ENCODE measurements at places on chromosomes 12 and 14.
A peak's percentile ranks its signal among the peaks of the same experiment; 100 is the strongest.

DNA sequence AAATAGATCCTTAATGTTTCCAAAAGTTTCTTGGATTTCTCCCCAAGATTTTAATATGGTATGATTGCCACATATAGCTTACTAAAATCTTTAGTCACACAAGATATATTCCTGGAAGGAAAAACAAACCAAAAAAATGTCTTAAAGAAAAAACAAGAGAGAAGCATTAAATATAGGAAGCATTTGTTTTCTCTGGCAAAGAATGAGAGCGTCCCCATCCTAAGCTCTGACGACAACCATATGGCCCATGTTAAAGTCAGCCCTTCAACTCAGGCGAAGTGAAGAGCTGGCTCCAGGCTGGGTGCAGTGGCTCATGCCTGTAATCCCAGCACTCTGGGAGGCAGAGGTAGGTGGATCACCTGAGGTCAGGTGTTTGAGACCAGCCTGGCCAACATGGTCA lies 35.6 kb downstream of the GCH1 start:
- no peak for DNase-seq

GRCh38 chr12:96457191-96457930 lies 32.0 kb upstream of the CFAP54 start:
- DNase-seq: no peak

DNA sequence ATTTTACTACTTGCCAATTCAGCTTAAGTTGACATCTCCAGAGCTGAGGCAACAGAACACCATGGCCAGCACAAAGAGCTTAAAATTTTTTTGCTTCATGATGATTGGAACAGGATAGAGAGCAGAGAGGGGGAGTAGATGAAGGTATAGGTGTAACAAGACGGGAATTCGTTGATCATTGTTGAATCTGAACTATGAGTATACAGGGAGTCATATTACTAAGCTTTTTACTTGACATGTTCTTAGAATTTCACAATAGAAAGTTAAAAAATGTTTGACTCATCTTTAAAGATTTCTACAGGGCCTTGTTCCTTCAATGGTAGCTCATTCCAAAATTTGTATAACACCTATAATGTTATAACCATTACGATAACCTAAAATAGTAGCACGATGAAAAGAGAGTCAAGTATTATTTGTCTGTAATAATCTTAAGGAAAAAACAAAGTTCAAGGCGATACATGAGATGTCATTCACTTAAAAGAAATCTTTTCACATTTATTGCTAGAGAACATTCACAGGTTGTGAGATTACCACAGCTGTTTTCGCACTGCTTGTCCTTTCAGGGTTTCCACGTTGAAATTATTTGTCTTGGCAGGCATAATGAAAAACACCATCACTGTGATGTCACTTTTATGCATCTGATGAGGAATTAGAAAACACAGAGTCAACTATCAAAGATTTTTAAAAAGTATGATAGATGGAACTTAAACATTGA lies 33.9 kb downstream of the SPX start:
- no peak for DNase-seq

DNA sequence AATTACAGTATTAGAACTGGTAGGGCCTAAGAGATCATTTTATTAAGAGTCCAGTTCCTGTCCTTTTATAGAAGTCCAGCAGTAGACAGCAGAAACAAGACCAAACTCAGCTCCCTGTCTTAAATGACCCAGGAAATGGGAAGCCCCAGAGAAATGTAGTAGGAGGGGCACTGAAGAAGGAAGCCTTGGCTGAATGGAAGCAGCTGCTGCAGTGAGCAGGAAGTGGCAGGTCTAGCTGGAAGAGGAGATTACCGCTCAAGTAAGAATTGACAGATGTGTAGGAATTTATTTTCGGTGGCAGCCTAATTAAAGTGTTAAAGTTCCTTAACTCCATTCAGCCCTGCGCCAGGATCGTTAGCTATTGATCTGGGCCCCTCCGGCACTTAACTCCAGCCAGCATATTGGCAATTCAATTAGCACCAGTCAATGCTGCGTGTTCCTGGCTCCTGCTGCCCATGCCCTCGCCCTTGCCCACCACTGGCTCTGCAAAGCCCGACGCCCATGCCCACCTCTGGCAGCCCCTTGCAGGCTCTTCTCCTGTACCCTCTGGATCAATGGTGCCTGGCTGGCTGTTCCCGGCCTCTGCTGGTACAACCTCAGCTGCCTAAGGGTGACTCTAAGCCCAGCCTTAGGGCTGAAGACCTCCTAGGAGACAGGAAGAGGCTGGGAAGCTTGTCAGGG lies 21.1 kb downstream of the ZFHX2 start:
- no peak for DNase-seq

DNA sequence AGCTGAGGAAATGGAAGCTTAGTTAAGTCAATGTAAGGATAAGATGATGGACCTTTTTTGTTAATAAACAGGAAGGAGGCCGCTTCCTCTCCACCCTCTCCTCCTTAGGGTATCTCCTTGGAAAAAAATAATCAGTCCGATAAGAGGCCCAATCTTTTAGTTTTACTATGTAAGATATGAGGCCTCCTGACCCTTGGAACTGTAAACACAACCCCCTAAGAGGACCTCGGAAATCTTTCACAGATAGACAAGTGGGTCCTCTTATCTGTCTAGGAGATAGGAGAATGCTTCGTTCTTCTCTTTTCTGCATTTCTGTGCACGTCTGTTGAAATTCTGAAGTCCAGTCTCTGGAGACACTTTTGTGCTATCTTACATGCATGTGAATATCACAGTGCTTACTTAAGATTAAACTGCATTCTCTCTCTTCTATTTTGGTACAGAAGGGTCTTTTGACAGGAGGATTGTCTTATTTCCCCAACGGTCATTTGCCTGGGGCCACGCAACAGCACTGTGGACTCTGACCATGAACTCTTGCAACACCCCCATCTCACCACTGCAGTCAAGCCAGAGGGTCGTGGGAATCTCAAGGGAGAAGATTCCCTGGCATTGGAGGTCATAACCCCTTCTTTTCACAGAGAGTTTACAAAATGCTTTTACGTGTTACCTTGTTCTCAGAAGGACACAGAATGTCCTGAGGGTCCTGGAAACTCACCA lies 313.0 kb upstream of the RTL1 start:
- peak; percentile 9 for DNase-seq

GRCh38 chr12:57765003-57765697 lies 1.7 kb downstream of the CYP27B1 start:
- peak; percentile 44 for DNase-seq

DNA sequence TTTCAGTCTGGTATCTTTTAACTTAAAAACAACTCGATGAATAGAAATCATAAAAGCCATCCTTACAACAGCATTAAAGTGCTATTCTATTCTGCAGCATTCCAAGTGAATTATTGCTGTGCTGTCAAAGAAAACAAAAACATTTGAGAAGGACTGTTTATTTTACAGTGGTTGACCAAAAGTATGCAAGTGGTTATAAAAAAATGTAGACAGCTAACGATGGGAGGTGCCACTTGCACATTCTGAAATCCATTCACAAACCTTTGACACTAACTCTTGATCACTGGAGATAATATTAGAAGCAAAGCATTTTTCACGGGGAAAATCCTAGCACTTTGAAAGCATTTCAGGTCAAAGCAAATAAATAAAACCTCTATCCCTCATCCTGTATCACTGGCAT lies 55.6 kb downstream of the HMGA2 start:
- DNase-seq: no peak

- peak; percentile 46 for DNase-seq
Measured at GRCh38 chr12:15562263-15562662, 226.9 kb downstream of the EPS8 start.

GRCh38 chr12:6167327-6168280 lies 32.6 kb upstream of the CD9 start:
- no peak for DNase-seq

- DNase-seq: no peak
Measured at GRCh38 chr12:41248391-41248790, 60.3 kb downstream of the PDZRN4 start.

DNA sequence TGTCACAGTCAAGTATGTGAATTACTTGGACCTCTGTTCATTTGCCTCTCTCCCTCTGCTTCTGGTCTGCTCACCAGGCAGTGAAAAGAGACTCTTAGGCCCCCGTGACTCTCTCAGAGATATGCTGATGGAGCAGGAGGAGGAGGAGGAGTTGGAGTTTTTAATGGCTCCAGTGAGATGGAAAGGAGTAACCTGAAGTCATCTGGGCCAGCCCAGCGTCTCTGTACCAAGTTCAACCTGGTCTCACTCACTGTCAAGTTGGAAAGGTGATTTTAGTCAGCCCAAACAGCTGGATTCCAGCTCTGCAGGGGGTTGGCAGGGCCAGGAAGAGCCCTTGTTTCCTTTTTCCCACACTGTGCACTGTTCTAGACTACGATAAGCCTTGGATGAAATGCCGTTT lies 48.6 kb downstream of the SH2B3 start:
- DNase-seq: no peak

- DNase-seq: no peak
Measured at GRCh38 chr12:41100572-41100971, 87.5 kb upstream of the PDZRN4 start.

DNA sequence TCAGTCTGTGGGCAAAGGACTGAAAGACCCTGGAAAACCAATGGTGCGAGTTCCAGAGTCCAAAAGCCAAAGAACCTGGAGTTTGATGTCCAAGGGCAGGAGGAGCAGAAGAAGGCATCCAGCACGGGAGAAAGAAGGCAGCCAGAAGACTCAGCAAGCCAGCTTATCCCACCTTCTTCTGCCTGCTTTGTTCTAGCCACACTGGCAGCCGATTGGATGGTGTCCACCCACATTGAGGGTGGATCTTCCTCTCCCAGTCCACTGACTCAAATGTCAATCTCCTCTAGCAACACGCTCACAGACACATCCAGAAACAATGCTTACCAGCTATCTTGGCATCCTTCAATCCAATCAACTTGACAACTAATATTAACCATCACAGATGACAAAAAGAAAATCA lies 57.2 kb upstream of the CAPRIN2 start:
- no peak for DNase-seq

- DNase-seq: no peak
Measured at GRCh38 chr14:25488961-25489360, 439.0 kb upstream of the STXBP6 start.

DNA sequence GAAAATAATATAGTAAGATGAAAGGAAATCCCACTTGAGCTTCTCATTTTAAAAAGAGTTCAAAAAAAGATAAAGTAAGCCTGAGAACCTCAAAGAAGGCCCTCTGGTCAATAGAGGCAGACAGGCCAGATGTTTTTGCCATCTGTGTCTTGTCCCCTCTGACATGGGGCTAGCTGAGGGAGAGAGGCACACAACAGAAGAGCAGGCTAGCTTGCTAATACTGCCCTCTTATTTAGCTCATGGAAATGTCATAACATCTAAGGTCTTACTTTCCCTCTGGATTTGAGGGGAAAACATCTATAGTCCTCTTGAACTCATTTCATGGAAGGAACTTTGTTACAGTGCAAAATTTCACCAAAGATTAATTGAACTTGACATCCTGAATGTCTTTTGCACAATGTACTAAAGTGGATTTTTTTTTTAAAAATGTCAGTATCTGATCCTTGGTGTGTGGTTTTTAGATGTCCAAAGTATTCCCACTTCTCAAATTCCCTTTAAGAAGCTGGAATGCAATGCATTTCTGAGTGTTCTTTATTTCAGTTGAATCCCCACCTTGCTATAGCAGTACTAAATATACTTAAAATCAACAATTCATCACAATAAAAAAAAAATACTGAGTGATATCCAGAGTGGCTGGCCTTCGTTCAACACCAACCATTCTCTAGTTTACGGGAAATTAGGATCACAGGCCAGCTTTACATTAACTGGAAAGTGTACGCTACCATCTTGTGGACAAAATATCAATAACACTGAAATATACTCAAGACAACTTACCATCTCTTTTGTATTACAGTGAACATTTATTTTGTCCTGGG lies 176.7 kb downstream of the PAH start:
- no peak for DNase-seq

- DNase-seq: peak; percentile 94
Measured at GRCh38 chr14:22561661-22562579, 27.1 kb downstream of the DAD1 start.

- no peak for DNase-seq
Measured at GRCh38 chr14:55514819-55515490, 65.1 kb upstream of the KTN1 start.

- DNase-seq: no peak
Measured at GRCh38 chr14:100394886-100395672, 71.9 kb downstream of the SLC25A47 start.

DNA sequence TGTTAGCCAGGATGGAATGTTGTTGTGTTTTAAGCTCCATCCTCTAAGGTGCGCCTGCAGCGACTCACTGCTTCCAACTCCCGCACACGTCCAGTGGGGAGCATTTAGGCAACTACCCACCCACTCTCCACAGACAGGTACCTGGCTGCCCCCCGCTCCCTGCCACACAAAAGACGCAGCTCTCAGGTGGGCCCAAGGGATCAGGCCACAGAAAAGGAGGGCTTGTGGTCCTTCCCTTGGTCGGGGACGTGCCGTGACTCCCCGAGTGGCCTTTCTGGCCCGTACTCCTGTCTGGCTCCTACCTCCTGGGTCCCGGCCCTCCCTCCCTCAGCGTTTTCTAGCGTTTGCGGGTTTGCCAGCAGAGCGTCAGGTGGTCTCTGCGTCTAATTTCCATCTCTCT lies 16.2 kb downstream of the TEDC1 start:
- DNase-seq: no peak

DNA sequence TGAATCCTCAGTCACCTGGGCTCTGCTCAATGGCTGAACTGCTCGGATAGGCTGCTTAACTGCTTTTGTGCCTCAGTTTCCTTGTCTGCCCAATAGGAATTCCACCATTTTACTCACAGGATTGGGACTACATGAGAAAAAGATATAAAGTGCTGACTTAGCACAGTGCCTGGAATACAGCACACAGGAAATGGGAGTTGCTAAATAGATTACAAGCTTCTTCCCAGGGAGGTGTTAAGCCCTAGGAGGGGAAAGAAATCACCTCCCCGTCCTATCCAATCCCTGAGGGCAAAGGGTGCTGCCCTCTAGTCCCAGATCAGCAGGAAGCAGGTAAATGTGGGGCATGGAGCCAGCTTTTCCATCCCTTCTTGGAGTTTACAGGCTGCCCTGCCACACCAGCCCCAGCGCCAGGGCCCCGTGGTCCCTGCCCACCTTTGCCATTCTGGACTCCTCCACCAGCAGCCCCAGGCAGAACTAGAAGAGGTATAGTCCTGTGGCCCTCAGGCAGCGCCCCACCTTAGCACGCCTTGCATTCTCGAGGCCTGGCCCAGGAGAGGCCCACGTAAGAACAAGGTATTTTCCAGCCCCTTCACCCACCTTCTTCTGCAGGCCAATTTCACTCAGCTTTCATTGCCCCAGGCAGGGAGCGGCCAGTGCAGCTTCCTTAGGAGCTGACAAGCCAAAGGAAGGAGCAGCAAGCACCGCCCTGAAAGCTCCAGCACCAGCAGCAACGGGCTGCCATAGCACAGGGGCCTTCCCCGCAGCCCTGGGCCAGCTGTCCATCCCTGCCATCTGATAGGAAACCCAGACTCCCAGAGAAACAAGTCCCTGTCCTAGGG lies 28.8 kb upstream of the RPLP0 start:
- DNase-seq: no peak

DNA sequence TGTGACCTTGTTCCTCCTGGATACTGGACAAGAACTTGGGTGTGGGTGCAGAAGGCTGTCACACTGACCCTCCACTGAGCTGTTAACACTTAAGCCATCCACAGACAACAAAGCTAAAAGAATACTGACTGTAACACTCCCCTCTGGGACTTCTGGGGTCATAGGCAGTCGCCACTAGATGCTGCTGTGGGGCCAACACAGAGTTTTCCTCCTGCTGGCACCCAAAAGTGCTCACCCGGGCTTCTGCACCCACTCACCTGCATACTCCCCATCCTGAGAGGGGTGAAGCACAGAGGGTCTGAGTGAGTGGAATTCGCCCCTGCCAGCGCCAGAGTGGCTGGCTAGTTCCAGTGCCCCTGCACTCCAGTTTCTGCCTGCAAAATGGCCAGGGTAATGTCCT lies 422.4 kb upstream of the LMO3 start:
- DNase-seq: no peak

GRCh38 chr14:44370727-44371126 lies 136.4 kb downstream of the FSCB start:
- no peak for DNase-seq
